ENCODE measurements at places on chromosomes 5 and 9.

DNA sequence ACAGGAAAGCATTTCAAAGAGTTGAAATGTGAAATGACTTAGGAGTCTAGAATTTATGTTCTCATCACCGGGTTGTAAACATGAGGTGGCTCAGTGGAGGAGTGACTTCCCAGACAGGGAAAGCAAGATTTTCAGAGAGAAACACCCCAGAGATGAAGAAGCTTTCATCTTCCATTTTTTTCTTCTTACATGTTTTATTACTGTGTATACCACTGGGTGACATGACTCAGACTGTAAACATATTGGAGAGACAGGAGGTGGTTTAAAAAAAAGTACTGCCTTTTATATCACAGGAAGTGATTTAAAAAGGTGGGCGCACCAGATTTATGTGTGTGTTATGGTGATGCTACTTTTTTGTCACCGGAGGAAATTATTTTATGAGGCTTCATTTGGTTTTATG is 209.1 kb upstream of the TUT7 start:
- no peak for DNase-seq

- DNase-seq, result no peak
Measured at GRCh38 chr5:106584268-106584667, 1086.5 kb downstream of the EFNA5 start.

DNA sequence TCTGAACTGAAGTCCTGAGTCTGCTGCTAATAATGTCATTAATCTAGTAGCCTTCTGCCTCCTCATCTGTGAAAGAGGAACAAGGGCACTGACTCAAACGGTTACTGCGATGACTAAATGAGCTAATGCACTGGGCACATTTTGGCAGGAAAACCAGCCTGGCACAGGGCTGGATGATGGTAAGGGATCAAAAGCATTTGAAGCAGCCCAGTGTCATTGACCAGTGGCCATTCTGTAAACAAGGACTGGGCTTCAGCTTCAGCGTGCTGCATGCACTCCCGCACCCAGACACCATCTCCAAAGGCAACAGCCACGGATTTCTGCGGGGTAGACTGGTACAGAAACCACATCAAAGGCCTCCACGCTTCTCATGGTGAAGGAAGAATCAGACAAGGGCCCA is 8.0 kb downstream of the GCNT4 start:
- DNase-seq, result no peak

GRCh38 chr9:14018081-14018480 is 295.9 kb downstream of the NFIB start:
- no peak for DNase-seq

DNA sequence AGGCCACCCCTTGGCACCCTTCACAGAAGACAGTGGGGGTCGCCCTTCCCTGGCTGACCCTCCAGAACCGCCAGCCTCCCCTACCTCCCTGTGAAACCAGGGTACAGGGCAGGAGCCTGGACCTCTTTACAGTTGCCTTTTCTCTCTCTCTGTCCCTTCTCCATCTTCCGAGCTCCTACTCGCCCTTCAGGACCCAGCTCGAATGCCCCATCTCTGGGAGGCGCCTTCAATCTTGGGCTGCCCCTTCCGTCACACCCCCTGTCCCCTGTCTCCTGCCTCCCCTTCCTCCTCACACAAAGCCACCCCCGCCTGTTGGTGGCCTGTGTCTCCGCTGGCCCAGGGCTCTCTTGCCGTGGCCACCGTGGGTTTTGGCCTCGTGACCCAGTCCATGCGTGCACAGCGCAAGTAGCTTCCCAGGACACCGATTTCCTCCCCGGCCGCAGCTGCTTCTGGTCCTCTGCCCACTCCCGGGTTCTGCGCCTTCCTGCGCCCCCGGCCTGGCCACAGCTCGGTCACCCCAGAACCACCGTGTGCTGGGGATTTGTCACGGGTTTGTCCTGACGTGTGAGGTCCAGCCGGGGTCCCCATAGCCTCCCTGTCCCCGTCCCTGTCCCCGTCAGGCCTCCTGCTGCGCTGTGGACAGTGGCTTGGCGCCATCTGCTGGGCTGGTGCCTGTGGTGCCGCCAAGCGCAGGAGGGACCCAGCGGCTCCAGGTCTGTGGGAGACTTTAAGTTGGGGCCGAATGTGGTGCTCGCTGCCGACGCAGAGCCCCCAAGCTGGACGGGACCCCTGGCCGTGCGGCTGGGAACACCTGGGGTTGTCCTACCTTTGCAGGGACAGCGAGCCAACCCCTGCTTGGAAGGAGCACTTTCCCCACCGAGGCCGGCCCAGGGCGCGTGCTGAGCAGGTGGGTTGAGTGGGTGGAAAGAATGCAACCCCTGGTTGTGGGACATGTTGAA is 4.0 kb upstream of the TMEM250 start:
- DNase-seq, result peak; percentile 88

- no peak for DNase-seq
Measured at GRCh38 chr9:136251264-136252115, 5.9 kb upstream of the QSOX2 start.

- DNase-seq, result no peak
Measured at GRCh38 chr5:91538179-91538578, 155.1 kb upstream of the ARRDC3 start.

GRCh38 chr9:137317718-137318511 is 15.8 kb upstream of the NRARP start:
- DNase-seq, result peak; percentile 8

DNA sequence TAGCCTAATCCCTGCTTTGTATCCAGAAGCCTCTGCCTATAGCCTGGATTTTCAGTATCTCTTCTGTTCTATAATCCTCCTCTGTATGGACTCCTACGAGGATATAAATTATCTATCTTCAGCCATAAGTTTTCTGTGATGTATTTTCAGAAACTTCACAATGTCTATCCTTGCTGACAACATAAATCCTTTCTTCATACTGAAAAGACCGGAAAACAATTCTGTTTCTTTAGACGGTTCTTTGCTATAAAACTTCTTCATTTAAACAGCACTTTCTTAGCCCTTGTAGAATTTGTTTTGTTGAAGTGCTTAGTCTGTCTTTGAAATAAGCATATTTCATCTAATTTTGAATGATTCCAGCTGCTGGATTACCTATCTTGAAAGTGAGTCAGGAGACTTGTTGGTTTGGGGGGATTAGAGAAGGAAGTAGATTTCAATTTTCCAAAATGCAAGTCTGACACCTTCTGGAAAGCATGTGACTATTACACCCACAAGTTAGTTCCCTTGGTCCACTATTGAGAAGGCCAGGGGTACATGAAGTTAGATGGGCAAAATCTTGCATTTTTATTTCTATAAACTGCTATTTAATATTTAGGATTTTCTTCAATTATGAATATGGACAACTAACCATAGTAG is 96.3 kb upstream of the RANBP3L start:
- DNase-seq, result no peak

DNA sequence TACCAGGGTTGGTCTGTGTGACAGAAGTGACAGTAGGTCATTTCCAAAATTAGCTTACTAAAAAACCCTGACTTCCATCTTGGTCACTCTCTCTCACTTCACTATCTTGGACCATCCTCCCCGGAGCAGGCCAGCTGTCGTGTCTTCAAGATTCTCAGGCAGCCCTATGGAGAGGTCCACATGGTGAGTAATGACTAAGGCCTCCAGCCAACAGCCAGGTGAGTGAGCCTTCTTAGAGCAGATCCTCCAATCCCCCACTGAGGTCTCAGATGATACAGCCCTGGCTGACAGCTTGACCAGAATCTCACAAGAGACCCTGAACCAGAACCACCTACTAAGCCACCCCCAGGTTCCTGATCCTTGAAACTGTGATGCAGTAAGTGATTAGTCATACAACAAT is 92.0 kb downstream of the DCP2 start:
- no peak for DNase-seq

GRCh38 chr5:45617859-45618416 is 78.2 kb downstream of the HCN1 start:
- no peak for DNase-seq

GRCh38 chr9:131227959-131228460 is 48.3 kb downstream of the FAM78A start:
- DNase-seq, result no peak

- no peak for DNase-seq
Measured at GRCh38 chr9:107345327-107345726, 62.2 kb downstream of the RAD23B start.

DNA sequence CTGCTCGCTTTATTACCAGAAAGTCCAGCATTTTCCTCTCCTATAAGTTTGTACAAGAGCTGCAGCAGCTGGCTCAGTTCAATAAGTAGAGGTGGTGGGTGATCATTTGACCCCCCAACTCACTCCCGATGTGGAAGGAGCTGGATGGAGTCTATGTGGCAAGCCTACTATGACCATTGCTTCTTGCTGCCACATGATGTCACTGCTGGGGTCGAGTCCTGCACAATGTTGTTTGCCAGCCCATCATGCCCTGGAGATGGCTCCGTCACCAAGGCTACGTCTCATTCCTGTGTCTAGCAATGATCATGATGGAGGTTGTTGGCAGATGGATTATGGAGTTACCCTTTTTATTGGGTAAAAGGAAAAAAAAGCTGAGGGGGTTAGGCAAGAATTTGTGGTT is 266.3 kb downstream of the PSAT1 start:
- DNase-seq, result no peak

DNA sequence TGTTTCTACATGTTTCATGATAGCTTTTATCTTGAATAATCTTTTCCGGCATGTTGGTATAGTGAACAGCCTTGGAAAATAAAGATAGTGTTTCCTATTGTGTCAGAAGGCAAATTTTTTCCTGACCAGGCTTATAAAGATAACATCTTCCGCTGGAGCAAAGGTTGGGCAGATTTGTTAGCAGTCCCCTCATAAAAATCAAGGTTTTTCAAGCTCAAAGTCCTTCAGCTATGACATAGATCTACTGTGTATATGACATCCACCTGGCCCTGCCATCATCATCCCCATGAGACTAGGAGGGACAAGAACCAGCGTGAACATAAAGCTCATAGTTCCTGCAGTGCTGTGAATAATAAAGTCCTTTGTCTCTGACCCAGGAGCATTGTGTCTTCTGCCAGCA is 30.4 kb upstream of the OTULINL start:
- no peak for DNase-seq

DNA sequence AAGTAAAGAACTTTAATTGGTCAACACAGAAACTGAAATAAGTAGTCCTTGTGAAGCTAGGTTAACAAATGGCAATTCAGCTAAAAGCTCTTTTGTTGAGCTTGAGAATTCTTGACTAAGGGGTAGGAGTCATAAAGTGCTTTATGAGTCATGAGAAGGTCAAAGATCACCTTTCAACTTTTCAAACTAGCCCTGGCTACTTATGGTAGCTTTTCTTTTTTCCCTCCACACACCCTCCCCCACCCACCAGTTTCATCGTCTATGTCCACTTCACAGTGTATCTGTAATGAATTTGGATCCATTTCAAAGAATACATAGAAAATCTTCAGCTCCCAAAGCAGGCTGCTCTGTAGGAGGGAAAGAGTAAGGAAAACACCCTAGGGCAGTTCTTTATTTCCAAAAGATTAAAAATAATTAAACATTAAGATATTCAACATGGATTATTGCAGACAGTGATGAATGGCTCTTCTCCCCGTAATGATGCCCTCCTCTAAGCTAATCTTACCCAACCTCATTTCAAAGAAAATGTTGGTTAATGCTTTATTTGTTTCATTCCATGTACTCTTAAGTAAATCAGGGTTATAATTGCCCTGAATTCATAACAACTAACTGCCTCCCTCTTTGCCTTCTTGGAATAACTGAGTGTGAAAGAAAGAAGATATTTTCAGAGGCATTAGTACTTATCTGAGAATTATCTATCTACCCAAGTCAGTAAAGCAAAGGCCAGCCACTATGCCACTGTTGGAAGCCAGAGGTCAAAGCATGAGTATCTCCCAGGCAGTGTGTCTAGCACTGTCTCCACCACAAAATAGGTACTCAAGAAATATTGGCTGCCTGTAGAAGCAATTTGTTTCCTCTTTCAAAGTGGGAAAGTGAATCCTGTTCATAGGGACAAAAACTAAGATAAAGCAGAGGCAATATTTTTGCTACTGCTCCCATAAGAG is 290.6 kb downstream of the PIK3R1 start:
- DNase-seq, result no peak

DNA sequence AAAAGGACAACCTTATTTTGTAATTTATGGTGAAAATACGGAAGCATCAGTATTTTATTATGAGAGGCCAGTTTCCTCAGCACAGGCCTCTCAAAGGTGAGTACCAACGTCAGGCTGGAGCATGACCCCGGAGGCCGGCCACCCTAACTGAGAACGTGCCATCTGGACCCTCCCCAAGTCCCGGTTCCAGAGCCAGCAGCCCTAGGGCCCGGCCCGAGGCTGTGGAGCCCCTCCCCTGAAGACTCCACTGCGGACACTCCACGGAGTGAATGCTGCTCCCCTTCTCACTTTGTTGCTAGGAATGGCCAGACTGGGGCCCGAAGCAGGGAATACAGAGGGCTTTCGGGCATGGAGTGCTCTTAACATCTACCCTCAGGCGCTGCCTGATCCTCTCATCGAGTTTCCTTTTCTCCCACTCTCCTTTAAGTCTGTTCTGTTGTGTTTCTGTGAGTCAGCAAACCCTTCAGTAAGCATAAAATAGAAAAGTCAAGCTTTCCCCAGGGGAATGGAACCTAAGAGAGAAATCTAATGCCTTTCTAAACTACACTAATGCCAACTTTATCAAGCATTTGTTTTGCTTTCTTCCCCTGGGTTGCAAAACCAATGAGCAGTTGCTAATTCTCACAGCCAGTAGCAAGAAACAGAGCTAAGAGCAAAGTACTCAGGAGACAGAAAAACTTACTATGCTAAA is 4.5 kb downstream of the BRD9 start:
- DNase-seq, result no peak

- DNase-seq, result no peak
Measured at GRCh38 chr5:97547430-97547829, 364.4 kb upstream of the RIOK2 start.

DNA sequence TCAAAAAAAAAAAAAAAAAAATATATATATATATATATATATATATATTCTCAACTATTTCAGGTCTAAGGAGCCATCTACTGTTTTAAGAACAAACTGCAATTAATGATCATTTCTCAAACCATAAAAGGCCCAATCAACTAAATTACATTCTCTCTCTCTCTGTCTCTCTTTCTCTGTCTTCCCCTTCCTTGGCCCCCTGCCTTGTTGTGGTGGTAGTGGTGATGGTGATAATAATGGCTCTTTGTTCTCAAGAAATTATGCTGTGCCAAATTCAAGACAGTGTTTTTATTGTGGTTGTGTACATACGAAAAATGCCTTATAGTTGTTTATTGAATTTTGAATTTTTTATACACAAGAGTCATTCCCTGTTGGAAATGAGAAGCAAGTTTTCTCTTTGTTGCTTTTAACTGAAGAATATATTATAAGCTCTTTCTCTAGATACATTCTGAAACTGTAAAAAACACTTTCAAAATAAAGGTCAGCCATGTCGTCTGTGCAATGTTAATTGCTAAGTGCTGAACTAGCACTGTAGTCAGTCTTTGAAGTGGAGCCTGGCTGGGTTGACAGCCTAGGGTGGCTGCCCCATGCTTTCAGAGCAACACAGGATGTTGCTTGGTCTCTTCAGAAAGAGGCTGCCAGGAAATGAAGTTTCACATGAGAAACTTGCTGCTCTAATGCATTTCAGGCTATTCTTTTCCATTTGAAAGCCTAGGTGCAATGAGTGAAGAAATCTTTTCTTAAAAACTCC is 96.0 kb downstream of the HINT1 start:
- DNase-seq, result no peak

DNA sequence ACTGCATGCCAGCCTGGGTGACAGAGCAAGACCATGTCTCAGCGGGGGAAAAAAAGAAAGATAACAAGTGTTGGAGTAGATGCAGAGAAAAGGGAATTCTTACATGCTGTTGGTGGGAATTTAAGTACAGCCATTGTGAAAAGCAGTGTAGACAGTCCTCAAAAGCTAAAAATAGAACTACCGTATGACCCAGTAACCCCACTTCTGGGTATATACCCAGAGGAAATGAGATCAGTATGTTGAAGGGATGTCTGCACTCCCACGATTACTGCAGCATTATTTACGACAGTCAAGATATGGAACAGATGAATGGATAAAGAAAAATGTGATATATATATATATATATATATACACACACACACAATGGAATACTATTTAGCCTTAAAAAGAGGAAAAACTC is 225.3 kb upstream of the SLC24A2 start:
- DNase-seq, result no peak
